ENCODE measurements at places on chromosomes 6 and 20.

- DNase-seq: no peak
These were observed 3.8 kb upstream of the CITED2 start for GRCh38 chr6:139378226-139378625.

- DNase-seq: no peak
These were observed 113.0 kb downstream of the SYCP2 start for GRCh38 chr20:59820204-59821041.

- no peak for DNase-seq
These were observed 187.6 kb upstream of the CST7 start for GRCh38 chr20:24761220-24762065.

DNA sequence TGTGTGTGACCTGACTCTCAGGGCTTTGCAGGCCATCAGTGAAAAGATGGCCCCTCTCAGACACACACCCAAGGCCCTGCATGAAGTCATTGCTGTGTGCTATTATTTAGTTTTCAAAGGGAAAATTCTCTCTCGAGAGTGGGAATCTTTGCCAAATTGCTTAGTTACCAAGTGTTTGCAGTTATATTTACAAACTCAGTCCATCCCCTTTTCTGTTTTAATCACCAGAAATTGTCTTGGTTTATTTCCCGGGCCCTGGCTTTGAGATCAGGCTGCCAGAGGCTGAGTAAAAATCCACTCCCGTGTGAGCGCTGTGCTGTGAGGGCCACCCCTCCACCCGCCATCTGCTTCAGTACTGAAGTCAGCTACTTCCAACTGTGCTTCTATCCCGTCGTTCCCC, 163.1 kb downstream of the SOD2 start:
- no peak for DNase-seq

DNA sequence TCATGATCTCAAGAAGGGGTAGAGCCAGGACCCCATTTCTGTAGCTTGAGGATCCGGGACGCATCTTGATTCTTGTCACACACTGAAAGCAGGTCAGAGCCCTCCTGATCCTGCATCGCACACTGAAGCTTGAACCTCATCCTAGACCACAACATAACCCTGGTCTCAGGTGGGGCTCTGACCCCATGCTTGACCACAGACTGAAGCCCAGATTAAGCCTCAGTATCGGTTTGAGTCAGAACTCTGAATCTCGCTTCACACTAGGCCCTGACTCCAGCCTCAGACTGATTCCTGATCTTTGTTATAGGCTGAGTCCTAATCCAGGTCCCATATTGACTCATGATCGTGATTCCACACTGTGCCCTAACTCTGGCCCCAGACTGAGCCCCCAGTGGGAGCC, 8.5 kb upstream of the RSPO4 start:
- no peak for DNase-seq

- no peak for DNase-seq
These were observed 16.9 kb upstream of the IL17F start for GRCh38 chr6:52261229-52261628.

- no peak for DNase-seq
These were observed 585.3 kb upstream of the ARID1B start for GRCh38 chr6:156191895-156192294.

DNA sequence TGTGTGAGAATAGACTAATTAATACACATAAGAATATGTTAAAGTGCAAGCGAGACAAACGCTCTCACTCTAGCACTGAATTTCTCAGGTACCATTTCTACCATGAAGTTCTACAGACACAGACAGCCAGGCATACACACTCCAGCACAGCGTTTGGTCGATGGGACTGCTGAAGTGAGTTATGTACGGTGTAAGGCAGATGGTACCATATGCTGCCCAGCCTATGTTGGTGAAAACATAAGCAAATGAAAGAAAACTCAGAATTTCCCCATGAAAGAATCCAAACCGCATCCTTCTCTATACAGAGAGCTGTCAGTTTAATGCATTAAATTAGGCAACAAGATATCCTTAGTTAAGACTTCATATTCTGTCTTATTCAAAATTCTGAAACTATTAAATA, 34.9 kb downstream of the AGPAT4 start:
- DNase-seq: no peak

GRCh38 chr6:107620732-107621131, 130.8 kb downstream of the SOBP start:
- no peak for DNase-seq

- DNase-seq: no peak
These were observed 168.9 kb upstream of the CENPW start for GRCh38 chr6:126170978-126171382.

- DNase-seq: no peak
These were observed 73.7 kb downstream of the EDN1 start for GRCh38 chr6:12363651-12364381.

- DNase-seq: no peak
These were observed 86.4 kb downstream of the ATXN1 start for GRCh38 chr6:16674801-16675392.

DNA sequence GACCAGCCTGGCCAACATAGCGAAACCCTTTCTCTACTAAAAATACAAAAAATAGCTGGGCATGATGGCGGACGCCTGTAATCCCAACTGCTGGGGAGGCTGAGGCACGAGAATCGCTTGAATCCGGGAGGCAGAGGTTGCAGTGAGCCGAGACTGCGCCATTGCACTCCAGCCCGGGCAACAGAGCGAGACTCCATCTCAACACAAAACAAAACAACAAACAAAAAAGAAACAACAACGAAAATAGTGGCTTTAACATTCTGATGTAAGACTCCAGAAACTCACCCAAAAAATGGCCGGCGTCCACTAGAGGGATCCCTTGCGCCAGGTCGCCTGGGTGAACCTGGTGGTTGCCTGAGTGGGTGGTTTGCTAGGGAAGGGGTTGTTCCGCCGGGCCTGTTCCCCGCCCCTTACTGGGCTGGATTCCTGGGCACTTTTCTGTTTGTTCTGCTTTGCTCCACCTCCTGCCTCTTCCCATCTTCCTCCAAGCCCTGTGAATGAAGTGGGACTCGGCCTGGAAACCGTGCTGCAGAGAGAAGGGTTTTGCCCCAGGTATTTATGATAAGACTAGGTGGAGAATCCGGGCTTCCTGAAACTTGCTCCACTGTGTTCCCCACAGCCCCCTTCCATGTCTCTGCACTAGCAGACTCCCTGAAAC, 1.5 kb downstream of the PABPC1L start:
- DNase-seq: no peak

DNA sequence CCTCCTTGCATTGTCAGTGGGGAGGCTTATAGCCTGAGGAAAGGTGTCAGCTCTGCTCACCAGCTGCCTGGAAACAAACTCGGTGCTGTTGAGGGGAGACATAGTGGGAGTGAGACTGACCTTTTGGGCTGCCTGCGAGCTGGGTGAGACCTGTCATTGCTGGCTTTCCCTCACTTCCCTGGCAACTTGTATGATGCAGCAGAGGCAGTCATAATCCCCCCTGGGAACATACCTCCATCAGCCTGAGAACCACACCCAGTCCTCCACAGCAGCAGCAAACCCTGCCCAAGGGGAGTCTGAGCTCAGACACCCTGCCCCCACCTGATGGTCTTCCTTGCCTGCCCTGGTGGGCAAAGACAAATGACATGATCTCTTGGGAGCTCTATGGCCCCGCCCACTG, 521.2 kb upstream of the IMPG1 start:
- no peak for DNase-seq

GRCh38 chr6:55304747-55305146, 22.5 kb upstream of the GFRAL start:
- no peak for DNase-seq

DNA sequence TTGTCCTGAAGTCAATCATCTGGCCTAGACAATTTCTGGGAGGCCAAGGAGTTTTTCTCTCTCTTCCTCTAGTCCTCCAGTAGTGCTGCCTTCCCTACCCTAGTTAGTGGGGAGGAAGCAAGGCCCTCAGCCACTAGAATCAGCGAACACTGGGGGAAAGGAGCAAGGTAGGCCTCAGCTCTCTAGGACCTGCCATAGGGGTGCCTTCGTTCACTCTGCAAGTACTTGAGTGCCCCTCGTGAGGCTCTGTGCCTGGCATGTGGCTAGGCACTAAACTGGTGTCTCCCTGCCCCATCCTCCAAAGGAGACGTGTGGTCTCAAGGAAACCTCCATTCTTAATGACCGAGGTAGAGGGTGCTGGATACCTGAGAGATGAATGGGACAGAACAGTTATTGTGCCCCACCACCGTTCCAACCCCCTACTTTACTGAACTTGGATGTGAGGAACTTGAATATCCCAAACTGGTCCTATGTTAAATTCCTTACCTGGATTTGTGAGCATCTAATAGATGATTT, 1.1 kb downstream of the DEF6 start:
- no peak for DNase-seq

GRCh38 chr6:40819182-40819834, 219.7 kb downstream of the UNC5CL start:
- DNase-seq: no peak

DNA sequence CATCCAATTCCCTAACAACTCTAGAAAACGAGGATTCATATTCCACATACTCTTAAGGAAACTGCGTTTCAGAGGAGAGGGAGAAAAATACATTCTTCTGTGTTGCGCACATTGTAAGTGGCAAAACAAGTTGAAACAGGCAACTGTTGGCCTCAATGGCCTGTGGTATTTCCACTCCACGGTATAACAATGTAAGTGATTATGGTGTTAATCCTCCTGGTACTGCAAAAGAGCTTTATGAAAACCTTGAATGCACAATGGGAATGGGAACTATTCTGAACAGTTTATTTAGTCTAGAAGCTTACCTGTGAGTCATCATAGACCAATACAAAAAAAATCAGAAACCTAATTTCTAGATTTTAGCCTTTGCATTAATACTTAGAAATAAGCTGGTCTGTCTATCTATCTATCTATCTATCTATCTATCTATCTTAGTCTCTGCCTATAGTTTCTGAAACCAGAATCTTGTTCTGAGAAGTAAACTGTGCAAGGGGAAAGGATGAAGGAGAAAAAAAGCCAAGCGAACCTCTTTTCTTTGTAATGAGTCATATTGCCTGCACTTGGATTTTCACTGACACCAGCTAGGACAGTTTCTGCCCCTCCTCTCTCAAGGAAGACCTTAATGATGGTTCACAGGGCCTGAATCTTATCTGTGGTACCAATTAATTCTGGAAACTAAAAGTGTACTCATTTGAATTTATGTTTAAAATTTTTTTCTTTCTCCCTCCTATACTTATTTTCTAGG, 101.5 kb downstream of the RNF144B start:
- no peak for DNase-seq

DNA sequence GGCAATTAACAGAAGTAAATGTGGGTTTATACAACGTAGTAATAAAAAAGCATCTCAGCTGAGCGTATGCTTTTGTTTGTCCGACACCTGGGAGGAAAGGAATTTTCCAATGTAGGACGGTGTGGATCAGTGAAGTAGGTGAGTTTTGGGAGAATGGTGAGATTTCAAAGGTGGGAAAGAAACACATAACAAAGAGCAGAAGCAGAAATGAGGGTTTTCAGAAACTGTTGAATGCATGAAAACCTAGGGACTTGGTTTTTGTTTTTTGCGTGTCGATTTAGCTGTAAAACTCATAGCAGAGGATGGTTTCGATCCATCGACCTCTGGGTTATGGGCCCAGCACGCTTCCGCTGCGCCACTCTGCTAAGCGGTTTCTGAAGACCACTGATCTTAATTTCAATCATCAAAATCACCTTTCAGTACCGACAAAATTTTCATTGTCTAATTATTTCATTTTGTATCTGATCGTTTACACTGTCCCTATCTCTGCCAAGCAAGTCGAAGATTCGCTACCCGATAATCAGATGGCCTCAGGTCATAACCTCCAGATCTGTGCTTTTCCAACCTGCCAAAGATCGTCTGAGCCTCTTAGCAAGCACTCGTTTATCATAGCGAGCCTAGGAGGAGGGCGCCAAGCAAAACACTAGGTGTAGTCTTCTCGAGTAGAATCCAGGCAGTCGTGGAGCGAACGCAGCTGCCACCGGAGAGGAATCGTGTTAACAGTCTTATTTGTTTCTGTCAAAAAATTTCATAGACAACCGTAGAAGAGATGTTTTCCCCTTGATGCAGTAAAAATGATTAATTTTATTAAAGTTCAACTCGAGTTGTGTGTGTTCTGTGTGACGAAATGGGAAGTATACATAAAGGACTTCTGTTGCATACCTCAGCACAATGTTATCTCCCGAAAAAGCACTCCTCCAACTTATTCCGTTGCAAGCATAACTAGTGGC, 20.9 kb upstream of the POM121L2 start:
- DNase-seq: no peak

DNA sequence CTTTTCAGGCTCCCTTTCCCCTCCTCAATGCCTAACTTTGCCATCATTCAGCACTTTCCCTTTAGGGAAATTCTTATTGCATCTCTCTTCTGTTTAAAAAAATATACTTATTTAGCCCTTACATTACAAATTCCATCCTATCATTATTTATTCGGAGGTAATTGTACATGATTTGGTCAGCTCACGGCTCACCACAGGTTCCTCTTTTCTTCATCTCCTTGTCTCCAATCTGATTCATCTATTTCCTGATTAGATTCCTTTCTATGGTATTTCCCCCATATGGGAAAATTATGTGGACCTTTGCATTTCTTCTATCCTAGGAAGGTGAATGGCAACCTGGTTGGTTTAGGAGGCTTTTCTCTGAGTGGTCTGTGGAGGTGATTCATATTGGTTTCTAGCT, 12.9 kb upstream of the EMILIN3 start:
- no peak for DNase-seq

DNA sequence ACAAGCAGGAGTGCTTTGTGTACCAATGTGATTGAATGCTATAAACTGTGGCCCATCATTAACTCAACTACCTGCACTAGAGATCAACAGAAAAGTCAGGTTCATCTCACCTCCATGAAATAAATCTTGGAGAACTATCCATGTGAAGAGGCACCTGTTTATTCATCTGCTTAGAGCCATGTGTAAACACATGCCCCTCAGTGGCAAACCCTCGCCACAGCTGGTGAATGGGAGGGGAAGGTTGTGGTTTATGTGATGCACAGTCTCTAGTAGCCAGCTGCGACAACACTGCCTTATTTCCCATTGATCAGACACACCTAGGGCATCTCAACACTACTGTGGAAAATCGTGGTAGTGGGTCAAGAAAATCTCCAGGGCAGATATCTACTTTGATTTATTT, 640.2 kb downstream of the PTPRT start:
- DNase-seq: no peak

GRCh38 chr6:14128012-14128411, 10.4 kb downstream of the CD83 start:
- DNase-seq: no peak

- no peak for DNase-seq
These were observed 10.9 kb upstream of the CGA start for GRCh38 chr6:87105823-87106222.

DNA sequence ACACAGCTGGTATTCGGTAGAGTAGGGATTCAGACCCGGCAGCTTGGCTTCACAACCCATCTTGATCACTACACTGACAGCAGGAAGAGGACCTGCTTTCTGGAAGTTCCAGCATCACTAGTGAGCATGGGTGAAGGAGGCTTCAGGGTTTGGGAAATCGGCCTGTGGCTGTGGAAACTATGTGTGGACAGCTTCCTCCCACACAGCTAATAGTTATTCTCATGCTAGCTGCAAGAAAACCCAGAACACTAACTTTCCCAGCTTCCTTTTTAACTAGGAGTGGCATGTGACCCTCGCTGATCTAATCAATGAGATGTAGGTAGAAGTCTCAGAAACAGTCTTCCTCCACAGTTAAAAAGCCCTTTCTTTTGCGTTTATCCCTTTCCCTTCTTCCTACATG, 36.3 kb upstream of the SIRPA start:
- DNase-seq: no peak

- peak; percentile 54 for DNase-seq
These were observed at the start of gene CCDC170 for GRCh38 chr6:151493804-151494234. TSS of gene CCDC170 (plus strand) at chr6:151494017. CDS start at chr6:151494129, 112 bp downstream.

Data from breast epithelium (tissue), 4 donors.